ENCODE measurements at places on chromosomes 3 and 15. TPM values are rescaled to one million over a fixed set of nuclear protein-coding genes. Genes with fewer than 3 reads are reported as not detected.

Gene LRTM1
- total RNA-seq, result not detected

Gene GOLGA8H
- 0.49 TPM for total RNA-seq

Gene ROBO1
- total RNA-seq, result 278 TPM

Gene INSYN1
- 24.1 TPM for total RNA-seq

Gene SAMD7
- not detected for total RNA-seq

All from temporal lobe (tissue), 4 donors.